ENCODE measurements at places on chromosomes 4 and X. TPM values are rescaled to one million over a fixed set of nuclear protein-coding genes. Genes with fewer than 3 reads are reported as not detected.

Gene TLR1
- 0.83 TPM for total RNA-seq

Gene STOX2
- 2.1 TPM for total RNA-seq

Gene HSFX2
- 0.08 TPM for total RNA-seq

Gene NWD2
- total RNA-seq, result not detected

Gene BEX4
- total RNA-seq, result 1.7 TPM

Gene DDX53
- total RNA-seq, result not detected

Gene PDCL2
- not detected for total RNA-seq

Gene SNCA
- 0.14 TPM for total RNA-seq

Gene FATE1
- total RNA-seq, result not detected

Gene CYBB
- 0.05 TPM for total RNA-seq

Gene IQSEC2
- 38.7 TPM for total RNA-seq

Gene DMP1
- not detected for total RNA-seq

Gene MYOZ2
- not detected for total RNA-seq

Gene FAAH2
- total RNA-seq, result not detected

Gene PKD2
- 22.7 TPM for total RNA-seq

Gene PDE5A
- 0.25 TPM for total RNA-seq

Gene FAM114A1
- total RNA-seq, result 24.2 TPM

Gene AVPR2
- total RNA-seq, result not detected

Gene MAGEC3
- not detected for total RNA-seq

Gene SLC10A7
- 1.7 TPM for total RNA-seq

Gene FAM133A
- 0.82 TPM for total RNA-seq

Gene ODAPH
- total RNA-seq, result 0.15 TPM

Gene SMPX
- total RNA-seq, result not detected

Gene NEUROG2
- total RNA-seq, result not detected

Gene FGA
- total RNA-seq, result 6.3 TPM

Gene TCEAL3
- total RNA-seq, result 20.6 TPM

Gene CDX4
- not detected for total RNA-seq

Gene TMSB15A
- total RNA-seq, result 0.55 TPM

Gene SCD5
- 8.1 TPM for total RNA-seq

Gene LPAR4
- not detected for total RNA-seq

Gene CLTRN
- 1.3 TPM for total RNA-seq

Gene RTL3
- total RNA-seq, result not detected

Gene JAKMIP1
- not detected for total RNA-seq

Gene NDST3
- not detected for total RNA-seq

Gene SMR3B
- not detected for total RNA-seq

Gene TKTL2
- not detected for total RNA-seq

Gene GPR143
- 0.09 TPM for total RNA-seq

Gene SCML1
- total RNA-seq, result 5.7 TPM

Gene MGARP
- 0.67 TPM for total RNA-seq

Gene RNF113A
- total RNA-seq, result 33.0 TPM

Gene CC2D2A
- 11.8 TPM for total RNA-seq

Gene RASSF6
- total RNA-seq, result 0.83 TPM

Gene STATH
- not detected for total RNA-seq
